Stomach (tissue), 19 donors: ENCODE measurements at places on chromosomes 11 and 22. TPM values are rescaled to one million over a fixed set of nuclear protein-coding genes. Genes with fewer than 3 reads are reported as not detected.

Gene ACCS
- total RNA-seq = 34.4 TPM

- H3K27ac ChIP-seq = peak overlapping the region; percentile 8
- no peaks in the 10 kb centered on the region for H3K4me1 ChIP-seq
- no peak overlapping the region for H3K4me3 ChIP-seq
- DNase-seq = no peak
- H3K27me3 ChIP-seq = no peaks in the 10 kb centered on the region
- no peaks in the 10 kb centered on the region for H3K36me3 ChIP-seq
These were observed 24.6 kb downstream of the MMP27 start for GRCh38 chr11:102680945-102681344.

- H3K36me3 ChIP-seq = no peaks in the 10 kb centered on the region
- H3K27ac ChIP-seq = no peak overlapping the region
- H3K27me3 ChIP-seq = peaks cover 8% of the 10 kb centered on the region
- H3K4me1 ChIP-seq = peaks cover 20% of the 10 kb centered on the region
- no peak overlapping the region for H3K4me3 ChIP-seq
- DNase-seq = no peak
These were observed 3.9 kb upstream of the MUC5B start for GRCh38 chr11:1218788-1219445.

Gene ANGPTL5
- total RNA-seq = not detected

Gene TNRC6B
- 316 TPM for total RNA-seq

Gene TRIM66
- total RNA-seq = 7.0 TPM

DNA sequence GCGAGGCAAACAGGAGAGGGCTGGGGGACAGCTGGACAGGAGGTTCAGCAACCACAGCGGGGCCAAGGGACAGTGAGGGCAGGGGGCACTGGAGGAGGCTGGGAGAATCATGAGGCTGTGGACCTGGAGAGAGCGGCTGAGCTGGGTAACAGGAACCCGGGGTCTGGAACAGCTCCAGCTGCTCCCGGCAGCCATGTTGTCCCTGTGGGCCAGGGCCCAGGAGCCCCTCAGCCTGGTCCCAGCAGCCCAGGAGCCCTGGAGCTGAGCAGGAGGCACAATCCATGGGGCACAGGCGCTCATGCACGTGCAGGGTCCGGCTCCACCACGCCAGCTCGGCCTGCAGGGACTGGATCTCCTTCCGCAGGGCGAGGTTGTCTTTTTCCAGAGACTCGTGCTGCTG lies 7.4 kb downstream of the BATF2 start:
- no peak for DNase-seq
- H3K4me3 ChIP-seq = no peak overlapping the region
- no peak overlapping the region for H3K27ac ChIP-seq
- H3K27me3 ChIP-seq = no peaks in the 10 kb centered on the region

Gene RAB3IL1
- 10.1 TPM for total RNA-seq

DNA sequence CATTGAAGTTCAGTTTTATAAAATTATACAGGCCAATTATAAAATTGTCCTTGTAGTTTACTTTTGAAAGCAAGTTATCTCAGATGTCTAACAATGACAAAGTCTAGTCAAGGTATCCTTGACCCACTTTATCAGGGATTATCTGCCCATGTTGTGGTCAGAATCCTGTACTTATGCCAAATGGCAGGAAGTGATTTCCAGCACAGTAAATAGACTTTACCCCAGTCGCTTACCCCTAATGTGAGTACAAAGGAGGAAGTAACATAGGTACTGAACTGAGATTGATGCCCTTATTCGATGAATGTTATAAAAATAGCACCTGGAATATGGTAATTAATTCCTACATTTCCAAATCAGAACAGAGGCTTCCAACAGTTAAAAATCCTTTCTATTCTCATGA lies 355.7 kb downstream of the CNTN5 start:
- H3K27ac ChIP-seq = no peak overlapping the region
- H3K4me1 ChIP-seq = no peaks in the 10 kb centered on the region

DNA sequence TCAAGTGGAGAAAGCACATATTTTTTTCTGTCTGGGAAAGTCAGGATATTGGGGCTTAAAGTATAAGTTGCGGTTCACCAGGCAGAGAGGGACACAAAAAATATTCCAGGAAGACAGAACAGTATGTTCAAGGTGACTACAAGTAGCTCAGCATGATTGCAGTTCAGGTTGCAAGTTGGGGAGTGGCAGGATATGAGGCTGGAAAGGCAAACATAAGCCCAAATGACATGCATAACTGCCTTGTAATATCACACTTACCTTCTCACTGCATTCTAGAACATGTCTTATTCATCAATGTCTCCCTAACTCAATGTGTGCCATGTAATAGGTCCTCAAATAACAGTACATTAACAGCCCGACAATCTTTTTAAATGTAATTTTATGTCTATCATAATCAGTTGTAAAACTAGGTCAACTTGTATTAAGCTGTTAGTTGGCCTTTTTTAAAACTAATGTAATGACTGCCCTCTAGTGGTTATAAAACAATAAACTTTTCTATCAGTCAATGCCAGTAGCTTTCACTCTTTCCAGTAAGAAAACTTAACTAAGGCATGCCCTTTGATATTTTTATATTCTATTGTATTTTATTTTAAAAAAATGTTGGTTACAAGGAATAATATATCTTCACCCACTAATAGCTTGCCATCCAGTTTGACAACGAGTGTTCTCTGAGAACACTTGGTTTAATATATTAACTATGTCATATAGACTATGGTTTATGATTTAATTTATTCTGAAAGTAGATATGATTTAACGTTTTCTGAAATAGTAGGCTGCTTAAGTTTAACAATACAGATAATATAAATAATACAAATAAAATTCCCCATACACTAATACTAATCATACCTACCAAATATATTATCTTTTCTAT lies 39.4 kb upstream of the CFAP300 start:
- peak overlapping the region; percentile 77 for H3K27ac ChIP-seq
- H3K36me3 ChIP-seq = no peaks in the 10 kb centered on the region
- H3K4me1 ChIP-seq = no peaks in the 10 kb centered on the region
- no peaks in the 10 kb centered on the region for H3K27me3 ChIP-seq
- peak; percentile 76 for DNase-seq

Gene TUBA8
- not detected for total RNA-seq

GRCh38 chr11:116148056-116148455 lies 624.7 kb downstream of the BUD13 start:
- H3K27ac ChIP-seq = no peak overlapping the region
- no peaks in the 10 kb centered on the region for H3K27me3 ChIP-seq
- H3K36me3 ChIP-seq = no peaks in the 10 kb centered on the region
- DNase-seq = no peak
- no peaks in the 10 kb centered on the region for H3K4me1 ChIP-seq

- H3K27ac ChIP-seq = peak overlapping the region; percentile 76
- no peaks in the 10 kb centered on the region for H3K27me3 ChIP-seq
- no peaks in the 10 kb centered on the region for H3K36me3 ChIP-seq
- H3K4me3 ChIP-seq = no peak overlapping the region
These were observed 91.6 kb upstream of the PARVA start for GRCh38 chr11:12285811-12286222.

GRCh38 chr11:72721689-72722049 lies 30.5 kb downstream of the ARAP1 start:
- no peaks in the 10 kb centered on the region for H3K36me3 ChIP-seq
- peak overlapping the region; percentile 61 for H3K4me3 ChIP-seq
- DNase-seq = peak; percentile 40
- H3K27me3 ChIP-seq = no peaks in the 10 kb centered on the region
- peaks cover 86% of the 10 kb centered on the region for H3K4me1 ChIP-seq

GRCh38 chr11:117814204-117814765 lies 10.3 kb downstream of the FXYD2 start:
- DNase-seq = peak; percentile 46
- no peaks in the 10 kb centered on the region for H3K36me3 ChIP-seq
- H3K4me1 ChIP-seq = peaks cover 36% of the 10 kb centered on the region
- peak overlapping the region; percentile 74 for H3K27ac ChIP-seq

DNA sequence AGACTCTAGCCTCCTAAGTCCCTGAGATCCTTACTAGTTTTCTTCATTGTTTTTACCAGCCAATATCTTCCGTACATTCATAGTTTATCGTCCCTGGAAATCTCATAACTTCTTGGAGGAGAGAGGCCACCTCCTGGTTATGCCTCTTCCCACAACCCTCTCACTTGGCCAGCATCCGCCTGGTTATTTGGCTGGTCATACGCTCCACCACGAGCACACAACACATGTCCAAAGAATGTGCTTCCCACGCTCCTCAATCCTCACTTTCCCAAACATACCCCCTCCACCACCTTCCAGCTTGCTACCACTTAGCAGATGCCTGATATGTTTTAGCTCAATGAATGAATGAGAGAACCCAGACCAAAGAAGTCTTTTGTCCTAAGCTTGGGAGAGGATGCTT lies 83.5 kb upstream of the EIF3D start:
- no peak for DNase-seq
- no peaks in the 10 kb centered on the region for H3K36me3 ChIP-seq
- no peaks in the 10 kb centered on the region for H3K4me1 ChIP-seq
- H3K27ac ChIP-seq = no peak overlapping the region
- no peak overlapping the region for H3K4me3 ChIP-seq
- no peaks in the 10 kb centered on the region for H3K27me3 ChIP-seq

- H3K4me3 ChIP-seq = no peak overlapping the region
- H3K36me3 ChIP-seq = no peaks in the 10 kb centered on the region
- no peaks in the 10 kb centered on the region for H3K27me3 ChIP-seq
- peak overlapping the region; percentile 90 for H3K27ac ChIP-seq
- H3K4me1 ChIP-seq = peaks cover 74% of the 10 kb centered on the region
These were observed 4.4 kb upstream of the WEE1 start for GRCh38 chr11:9568854-9569587.

Gene MISFA
- not detected for total RNA-seq

DNA sequence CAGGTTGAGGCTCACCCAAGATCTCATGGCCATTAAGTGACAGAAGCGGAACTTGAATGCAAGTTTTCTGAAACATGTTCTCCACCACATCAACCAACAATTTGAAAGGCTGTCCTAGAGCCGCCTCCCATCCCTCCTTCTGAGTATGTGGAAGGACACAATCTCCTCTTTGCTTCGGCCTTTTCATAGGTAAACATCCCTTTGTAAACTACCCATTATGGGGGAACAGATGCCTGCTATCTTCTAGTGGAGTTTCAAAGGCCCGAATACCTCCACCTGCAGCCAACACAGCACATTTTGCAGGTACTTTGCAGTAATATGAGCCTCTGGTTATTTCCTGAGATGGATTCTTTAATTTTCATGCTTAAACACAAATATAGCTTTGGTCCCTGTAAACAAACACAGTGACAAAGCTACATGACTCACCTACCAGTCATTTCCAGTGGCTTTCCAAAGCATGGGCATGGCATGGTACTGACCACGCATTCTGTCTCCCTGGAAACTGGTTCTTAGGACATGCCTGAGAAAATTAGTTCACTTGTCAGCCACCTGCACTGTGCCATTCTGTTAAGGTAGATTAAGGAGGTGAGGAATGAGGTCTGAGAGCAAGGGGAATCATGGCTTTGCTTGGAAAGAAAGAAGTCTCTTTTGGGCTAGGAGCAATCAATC lies 60.2 kb downstream of the EHF start:
- no peaks in the 10 kb centered on the region for H3K36me3 ChIP-seq
- H3K27me3 ChIP-seq = no peaks in the 10 kb centered on the region
- H3K27ac ChIP-seq = no peak overlapping the region
- no peak overlapping the region for H3K4me3 ChIP-seq
- no peak for DNase-seq

GRCh38 chr11:90284171-90284570 lies 61.3 kb upstream of the CHORDC1 start:
- no peaks in the 10 kb centered on the region for H3K4me1 ChIP-seq
- no peak overlapping the region for H3K27ac ChIP-seq
- no peaks in the 10 kb centered on the region for H3K36me3 ChIP-seq
- H3K4me3 ChIP-seq = no peak overlapping the region

DNA sequence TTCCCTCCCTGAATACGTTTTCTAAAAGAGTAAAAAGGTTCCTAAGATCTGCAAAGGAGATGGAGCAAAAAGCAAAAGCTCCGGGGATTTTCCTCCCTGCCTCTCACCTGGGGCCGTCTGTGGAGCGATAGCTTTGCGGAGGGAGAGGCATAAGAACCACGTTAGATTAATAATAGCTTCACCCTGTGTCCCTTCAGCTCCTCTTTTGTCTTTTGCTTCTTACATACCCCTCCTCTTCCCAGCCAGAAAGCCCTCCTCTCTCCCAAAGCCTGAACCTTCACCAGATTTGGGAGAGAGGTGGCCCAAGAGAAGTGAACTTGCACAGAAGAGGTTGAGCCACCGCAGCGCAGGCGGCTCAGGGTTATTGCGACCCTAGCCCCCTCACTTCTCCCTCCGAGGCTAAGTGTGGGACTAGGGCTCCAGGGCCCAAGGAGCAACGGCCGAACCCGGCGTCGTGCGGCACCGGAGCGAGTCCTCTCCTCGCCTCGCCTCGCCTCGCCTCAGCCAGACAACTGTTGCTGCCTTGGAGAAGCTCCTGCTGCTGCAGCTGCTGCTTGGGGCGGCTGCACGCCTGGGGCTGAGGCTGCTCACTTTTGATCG lies 97.6 kb upstream of the HSD17B12 start:
- H3K27ac ChIP-seq = no peak overlapping the region
- no peak for DNase-seq
- peaks cover 36% of the 10 kb centered on the region for H3K4me1 ChIP-seq
- H3K36me3 ChIP-seq = no peaks in the 10 kb centered on the region
- no peak overlapping the region for H3K4me3 ChIP-seq
- H3K27me3 ChIP-seq = peaks cover 85% of the 10 kb centered on the region

- no peaks in the 10 kb centered on the region for H3K36me3 ChIP-seq
- H3K4me3 ChIP-seq = no peak overlapping the region
These were observed 3.9 kb upstream of the EMID1 start for GRCh38 chr22:29201782-29202181.

DNA sequence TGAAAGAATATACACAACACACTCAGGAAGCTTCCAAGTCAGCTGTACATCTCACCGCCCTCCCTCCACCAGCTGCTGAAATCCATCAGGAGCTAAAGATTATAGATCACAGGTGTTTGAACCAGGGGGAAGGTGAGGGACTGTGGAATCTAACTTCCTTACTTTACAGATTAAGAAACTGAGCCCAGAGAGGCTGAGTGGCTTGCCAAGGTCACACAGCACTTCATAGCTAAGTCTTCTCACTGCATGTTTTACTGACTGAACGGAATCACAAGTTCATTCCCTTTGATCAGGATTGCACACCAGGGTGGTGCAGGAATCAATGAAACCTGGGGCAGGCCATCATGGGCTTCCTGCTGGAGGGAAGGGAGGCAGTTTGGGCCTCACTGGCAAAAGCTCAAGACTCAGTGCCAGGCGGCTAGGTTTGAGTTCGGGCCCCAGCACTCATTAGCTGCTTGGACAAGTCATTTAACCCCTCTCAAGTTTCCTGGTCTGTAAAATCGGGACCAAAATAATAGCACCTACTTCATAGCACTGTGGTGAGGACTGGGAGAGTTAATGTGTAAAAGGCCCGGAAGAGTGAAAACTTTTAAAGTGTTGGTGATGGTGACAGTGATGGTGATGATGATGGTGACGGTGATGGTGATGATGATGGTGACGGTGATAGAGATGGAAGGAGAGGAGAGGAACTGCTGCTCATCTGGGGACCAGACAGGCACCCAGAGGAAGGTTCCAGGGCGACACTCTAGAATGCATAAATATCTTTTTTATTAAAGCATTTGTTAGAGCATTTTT lies 8.2 kb downstream of the CD5 start:
- no peaks in the 10 kb centered on the region for H3K36me3 ChIP-seq
- no peak overlapping the region for H3K4me3 ChIP-seq
- no peak overlapping the region for H3K27ac ChIP-seq

Gene C11orf54
- 25.1 TPM for total RNA-seq

Gene GVQW3
- 15.2 TPM for total RNA-seq

- H3K4me3 ChIP-seq = no peak overlapping the region
- H3K27ac ChIP-seq = no peak overlapping the region
- H3K4me1 ChIP-seq = peaks cover 20% of the 10 kb centered on the region
These were observed 10.4 kb upstream of the SLC39A13 start for GRCh38 chr11:47398011-47398410.
